ENCODE measurements at places on chromosomes 13 and 19.

GRCh38 chr19:35156673-35157014, 2.1 kb downstream of the FXYD5 start:
- no peak for DNase-seq

DNA sequence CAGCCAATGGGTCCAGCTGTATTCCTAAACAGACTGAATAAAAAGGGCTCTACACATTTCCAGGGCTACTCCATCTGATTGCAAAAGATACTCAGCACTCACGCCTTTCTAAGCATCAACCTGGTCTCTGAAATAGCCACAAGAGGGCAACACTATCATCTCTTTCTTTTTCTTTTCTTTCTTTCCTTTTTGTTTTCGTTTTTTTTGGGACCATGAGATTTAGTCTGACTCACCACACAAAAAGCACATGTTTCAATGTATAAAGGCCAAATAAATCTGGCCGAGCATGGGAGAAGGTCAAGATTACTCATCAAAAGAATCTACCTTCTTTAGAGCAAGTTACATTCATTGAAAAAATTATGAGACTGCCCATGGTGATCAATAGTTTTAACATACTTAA, 805.6 kb upstream of the ARGLU1 start:
- no peak for DNase-seq

DNA sequence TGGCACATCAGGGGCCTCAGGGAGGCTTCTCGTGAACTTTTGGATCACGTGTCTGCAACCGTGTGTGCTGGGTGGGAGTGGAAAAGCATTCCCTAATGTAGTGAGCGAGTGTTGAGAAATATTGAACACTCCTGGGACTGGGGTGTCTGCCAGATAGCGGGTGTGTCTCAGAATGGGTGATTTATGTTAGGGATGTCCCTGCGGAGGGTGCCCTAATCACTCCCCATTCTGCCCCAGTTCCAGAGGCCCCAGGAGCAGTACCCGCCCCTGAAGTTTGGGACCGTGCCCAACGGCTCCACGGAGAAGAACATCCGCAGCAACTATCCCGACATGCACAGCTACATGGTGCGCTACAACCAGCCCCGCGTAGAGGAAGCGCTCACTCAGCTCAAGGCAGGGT, 24.2 kb upstream of the GRWD1 start:
- DNase-seq, result peak; percentile 27

DNA sequence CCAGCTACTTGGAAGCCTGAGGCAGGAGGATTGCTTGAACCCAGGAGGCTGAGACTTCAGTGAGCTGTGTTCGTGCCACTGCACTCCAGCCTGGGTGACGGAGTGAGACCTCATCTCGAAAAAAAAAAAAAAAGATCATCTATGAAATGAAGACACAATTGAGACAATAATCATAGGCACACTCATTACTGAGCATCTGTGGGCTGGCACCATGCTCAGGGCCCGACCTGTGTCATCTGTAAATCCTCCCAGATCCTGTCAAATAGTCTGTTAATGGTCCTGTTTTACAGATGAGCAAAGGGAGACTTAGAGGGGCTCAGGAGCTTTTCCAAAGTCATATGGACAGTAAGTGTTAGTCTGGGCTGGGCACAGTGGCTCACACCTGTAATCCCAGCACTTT, 4.1 kb upstream of the NANOS2 start:
- DNase-seq, result no peak

DNA sequence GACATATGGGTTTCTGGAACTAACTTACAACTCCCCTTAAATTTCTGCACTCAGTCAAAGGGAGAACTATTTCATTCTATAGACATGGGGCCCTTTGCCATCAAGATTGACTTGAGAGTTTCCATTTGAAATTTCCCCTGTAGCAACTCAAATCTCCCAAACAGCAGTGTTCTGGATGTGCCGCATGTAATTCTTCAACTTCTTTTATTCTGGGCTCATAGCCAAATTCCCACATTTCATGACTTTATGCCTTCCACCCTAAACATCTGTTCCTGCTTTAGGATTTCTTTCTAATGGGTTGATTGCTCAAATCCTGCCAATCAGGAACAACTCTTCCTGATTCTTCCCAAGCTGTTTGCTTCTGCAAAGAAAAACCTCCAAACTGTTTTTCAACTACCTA, 336.0 kb downstream of the TBC1D4 start:
- no peak for DNase-seq

- DNase-seq, result no peak
These were observed 236.8 kb upstream of the SERP2 start for GRCh38 chr13:44136696-44137268.

- no peak for DNase-seq
These were observed 108.3 kb upstream of the RXFP2 start for GRCh38 chr13:31631071-31631470.

GRCh38 chr13:76499891-76500290, 386.3 kb downstream of the KCTD12 start:
- DNase-seq, result no peak

- DNase-seq, result no peak
These were observed at the start of gene UTP14C for GRCh38 chr13:52024481-52024880. UTP14C (plus strand) TSS chr13:52024691; CDS start chr13:52028805, 4,114 bp downstream.

DNA sequence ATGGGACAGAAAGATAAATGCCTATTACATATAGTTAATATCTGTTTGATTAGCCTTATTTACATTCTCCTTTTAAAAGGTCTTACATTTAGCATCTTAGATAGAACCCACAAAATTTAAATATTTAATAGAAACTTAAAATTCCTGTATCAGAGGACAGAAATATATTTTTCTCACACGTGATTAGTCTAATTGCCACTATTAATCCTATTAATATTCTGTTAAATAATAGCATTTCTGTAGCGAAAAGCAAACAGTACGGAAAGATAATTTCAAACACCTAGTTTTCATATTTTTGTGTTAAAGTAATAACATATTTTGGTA, 380 bp upstream of the ZNF30 start:
- no peak for DNase-seq

- no peak for DNase-seq
These were observed 17.9 kb upstream of the RNF17 start for GRCh38 chr13:24745861-24746617.

- DNase-seq, result no peak
These were observed 50.3 kb downstream of the ZNF44 start for GRCh38 chr19:12244370-12244769.

GRCh38 chr13:51861723-51862300, at the start of gene CCDC70:
CCDC70 (plus strand) TSS chr13:51861969; CDS start chr13:51865412, 3,443 bp downstream.
- DNase-seq, result no peak

DNA sequence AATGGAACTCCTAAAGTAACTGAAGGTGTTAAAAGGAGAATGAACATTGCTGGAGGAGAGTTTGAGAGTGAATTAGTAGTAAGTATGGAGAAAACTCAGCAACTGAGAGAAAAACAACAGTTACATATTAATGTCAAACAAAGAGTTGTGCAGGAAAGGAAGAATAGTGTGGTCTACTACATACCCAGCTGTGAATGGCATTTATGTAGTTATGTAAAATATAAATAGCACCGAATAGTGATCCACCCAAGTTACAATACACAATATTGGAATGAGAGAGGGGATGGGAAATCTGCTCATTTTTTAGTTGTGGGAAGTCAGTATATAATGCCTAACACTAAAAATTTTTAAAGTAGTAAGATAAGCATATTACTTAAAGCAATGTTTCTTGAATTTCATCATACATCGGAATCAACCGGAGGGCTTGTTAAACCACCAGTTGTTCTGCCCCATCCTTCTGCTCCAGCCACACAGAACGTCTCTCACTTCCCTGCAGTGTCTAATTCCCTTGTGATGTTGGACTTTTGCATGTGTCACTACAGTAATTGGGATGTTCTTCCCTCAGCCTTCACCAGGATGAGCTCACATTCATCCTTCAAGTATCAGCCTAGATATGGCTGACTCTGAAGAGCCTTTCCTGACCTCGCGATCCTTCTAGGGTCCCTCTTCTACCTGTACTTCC, 11.5 kb downstream of the CCDC70 start:
- DNase-seq, result no peak

- DNase-seq, result no peak
These were observed 80.8 kb downstream of the SCGB2B2 start for GRCh38 chr19:34596115-34596514.

GRCh38 chr19:47675271-47675670, 38.0 kb upstream of the EHD2 start:
- DNase-seq, result no peak

DNA sequence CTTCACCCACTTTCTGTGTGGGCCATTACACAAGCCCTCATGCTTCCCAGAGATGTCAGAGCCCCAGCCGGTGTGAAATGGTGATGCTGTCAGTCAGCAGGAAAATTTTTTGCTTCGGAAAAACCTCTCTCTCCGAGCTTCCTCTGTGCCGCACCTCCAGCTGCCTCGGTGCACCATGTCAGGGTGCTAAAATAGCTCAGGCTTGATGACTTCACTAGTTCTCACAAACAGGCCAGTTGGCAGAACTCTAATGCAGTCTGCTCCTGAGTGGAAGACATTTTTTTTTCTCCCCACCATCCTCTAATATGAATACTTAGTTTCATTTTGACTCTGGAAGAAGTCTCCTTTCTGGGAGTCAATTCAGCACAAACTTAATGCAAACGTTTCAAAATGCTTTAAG, 71.3 kb downstream of the KLF12 start:
- no peak for DNase-seq

GRCh38 chr19:9917321-9917720, 19.0 kb downstream of the OLFM2 start:
- DNase-seq, result no peak

DNA sequence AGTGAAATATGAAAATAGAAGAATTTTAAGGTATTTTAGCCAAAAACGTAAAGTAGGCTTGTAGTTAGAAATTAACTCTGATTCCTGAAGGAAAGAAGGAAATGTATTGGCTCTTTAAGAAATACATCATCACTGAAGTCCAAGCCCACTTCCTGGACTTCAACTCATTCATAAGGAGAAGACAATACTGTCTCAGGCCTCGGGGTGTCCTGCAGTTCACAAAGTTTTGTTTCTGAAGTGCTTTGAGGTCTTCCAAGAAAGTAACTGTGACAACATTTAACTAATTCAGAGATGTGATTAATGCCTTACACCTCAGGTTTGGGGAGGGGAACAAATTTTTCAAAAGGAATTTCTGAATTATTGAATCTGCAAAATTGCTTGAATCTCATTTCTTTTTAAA, 65.8 kb upstream of the STARD13 start:
- DNase-seq, result no peak

DNA sequence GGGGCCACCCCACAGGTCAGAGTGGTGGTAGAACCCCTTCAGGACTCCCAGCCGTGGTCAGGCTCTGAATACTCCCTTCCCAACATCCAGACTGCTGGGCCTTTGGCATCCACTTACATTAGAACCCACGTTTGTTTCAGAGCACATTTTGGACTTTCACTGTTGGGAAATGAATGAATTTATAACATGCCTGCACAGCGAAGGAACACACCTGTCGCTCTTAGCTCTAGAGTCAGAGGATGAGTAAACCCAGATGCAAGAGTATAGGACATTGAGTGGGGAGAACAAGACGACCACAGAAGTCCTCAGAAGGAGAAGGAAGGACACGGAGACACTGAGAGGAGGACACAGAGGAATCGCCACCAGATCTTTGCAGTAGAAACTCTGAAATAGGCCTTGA, 30.9 kb downstream of the SHISA2 start:
- no peak for DNase-seq

GRCh38 chr19:40410030-40410389, 3.2 kb downstream of the PRX start:
- DNase-seq, result no peak

DNA sequence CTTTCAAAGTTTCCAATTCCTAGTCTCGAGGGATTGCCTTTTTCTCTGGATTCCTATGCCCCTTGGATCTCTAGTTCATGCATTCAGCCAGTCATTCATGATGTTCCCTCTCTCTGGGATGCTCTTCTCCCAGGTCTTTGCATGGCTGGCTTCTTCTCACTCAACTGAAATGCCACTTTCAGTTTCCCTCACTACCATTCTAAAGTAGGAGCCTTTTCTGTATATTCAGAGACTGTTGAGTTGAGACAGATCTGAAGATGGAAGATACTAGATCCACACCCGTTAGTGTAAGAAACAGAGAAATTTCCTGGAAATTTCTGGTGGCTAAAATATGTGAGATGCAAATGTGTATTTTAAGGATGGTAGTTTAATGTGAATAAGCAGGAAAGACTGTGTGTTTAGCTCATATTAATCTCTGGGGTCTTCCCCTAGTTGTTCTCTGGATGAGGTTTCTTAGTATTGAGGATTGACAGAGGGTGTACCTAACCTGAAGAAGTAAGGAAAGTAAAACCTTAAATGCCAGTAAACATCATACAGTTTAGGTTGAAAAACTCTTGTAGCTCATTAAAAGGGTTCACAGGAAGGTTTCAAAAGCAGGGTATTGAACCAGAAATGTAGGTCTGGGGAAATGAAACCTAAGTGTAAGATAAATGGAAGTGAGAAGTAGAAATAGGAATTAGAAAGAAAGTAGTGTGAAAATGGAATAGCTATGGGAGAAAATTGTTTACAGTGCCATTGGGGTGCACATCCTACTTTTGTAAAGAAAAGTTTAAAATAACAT, 331.3 kb downstream of the NDFIP2 start:
- no peak for DNase-seq

DNA sequence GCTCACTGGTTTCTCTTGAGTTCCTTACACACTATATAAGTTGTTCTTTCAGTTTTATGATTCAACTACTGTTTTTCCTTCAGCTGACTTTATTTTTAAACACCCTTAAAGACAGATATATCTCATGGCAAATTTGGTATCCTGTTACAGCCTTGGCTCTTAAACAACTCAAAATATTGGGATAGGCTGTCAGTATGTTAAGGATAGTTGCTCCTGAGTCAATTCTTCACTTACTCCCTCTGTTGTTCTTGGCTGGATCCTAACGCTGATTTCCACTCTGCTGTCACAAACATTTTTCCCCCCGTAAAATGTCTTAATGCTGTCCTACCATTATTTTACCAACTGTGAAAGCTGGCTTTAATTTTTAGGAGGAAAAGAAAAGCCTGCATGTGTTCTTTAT, 1.2 kb downstream of the KCNRG start:
- DNase-seq, result no peak

- no peak for DNase-seq
These were observed 456.0 kb downstream of the PCDH17 start for GRCh38 chr13:58087566-58087965.

GRCh38 chr19:10603873-10604459, 16.9 kb upstream of the AP1M2 start:
- DNase-seq, result no peak

- DNase-seq, result peak; percentile 23
These were observed 499.5 kb upstream of the SPRY2 start for GRCh38 chr13:80840316-80840976.

GRCh38 chr13:79407349-79407979, 1.4 kb upstream of the RBM26 start:
- no peak for DNase-seq

DNA sequence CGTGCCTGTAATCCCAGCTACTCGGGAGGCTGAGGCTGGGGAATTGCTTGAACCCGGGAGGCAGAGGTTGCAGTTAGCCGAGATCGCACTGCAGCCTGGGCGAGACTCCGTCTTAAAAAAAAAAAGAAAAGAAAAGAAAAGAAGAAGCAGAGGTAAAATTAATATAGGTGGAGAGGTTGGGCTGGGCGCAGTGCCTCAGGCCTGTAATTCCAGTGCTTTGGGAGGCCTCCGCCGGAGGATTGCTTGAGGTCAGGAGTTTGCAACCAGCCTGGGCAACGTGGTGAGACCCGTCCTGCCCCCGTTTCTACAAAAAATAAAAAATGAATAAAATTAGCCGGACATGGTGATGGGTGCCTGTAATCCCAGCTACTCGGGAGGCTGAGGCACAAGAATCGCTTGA, 912 bp upstream of the TUBA3C start:
- DNase-seq, result no peak
